CD4-positive, alpha-beta T cell treated with Interferon gamma for 1 hour (primary cell): ENCODE measurements at places on chromosomes 4 and X.
A peak's percentile ranks its signal among the peaks of the same experiment; 100 is the strongest.

DNA sequence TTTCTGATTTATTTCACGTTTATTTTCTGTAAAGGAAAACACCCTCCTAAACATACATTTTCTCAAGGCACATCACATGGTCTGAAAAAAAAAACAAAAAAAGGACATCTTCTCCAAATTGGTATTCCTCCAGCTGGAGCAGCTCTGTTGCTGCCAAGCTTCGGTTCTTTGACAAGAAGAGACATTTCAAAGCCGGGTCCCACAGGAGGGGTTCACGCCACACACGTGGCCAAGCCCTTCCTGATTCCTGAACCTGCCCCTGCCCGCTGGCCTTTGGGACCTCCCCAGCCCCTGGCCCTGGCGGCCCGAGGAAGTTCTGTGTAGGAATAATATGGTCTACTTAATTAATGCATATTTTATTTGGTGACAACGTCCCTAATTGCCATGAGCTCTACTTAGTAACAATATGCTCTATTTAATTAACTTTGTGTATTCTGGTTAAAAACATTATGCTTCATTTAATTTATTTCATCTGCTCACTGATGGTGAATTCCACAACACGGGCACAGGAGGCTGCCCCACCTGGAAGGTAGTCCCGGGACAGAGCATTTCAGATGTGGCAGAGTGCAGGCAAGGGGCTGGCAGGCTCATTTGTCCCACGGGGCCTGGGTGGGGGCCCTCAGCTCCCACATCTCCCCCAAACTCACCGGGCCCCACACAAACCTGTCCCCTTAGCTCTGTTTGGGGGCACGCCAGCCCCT lies 5.4 kb upstream of the RGS12 start:
- no peak for DNase-seq

DNA sequence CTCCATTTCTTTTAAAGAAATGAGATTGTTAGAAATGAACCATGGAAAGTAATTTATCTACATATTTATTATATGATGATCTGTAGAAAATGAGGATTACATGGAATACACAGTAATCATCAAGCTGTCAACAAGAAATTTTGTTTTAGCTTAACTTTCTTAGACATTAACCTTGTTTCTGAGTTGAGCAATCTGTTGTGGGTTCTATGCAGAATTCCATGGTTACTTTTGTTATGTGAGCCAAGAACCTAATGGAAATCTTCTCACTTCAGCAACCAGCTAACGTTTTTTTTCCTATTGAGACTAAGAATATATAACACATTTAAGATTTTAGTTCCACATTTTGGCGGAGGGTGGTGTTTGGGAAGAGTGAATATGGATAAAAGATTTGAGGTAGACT lies 136.1 kb upstream of the SLC4A4 start:
- no peak for DNase-seq

DNA sequence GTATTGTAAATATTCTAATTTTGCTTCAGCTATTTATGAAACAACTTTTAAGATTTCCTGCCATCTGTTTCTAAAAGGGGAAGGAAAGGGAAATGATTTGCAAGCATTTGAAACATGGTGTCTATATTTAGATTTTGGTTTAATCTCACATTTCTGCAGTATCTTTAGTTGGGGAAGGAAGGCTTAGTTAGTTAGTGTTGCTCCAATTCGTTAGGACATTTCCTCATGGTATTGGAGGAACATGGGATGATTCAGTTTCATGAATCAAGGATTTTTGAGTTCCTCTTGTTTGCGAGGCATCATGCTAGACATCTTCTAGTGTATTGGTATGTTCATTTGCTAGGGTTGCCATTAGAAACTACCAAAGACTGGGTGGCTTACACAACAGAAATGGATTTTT lies 20.5 kb upstream of the TMEM192 start:
- no peak for DNase-seq

- no peak for DNase-seq
Measured at GRCh38 chr4:46922205-46922604, 13.2 kb upstream of the COX7B2 start.

DNA sequence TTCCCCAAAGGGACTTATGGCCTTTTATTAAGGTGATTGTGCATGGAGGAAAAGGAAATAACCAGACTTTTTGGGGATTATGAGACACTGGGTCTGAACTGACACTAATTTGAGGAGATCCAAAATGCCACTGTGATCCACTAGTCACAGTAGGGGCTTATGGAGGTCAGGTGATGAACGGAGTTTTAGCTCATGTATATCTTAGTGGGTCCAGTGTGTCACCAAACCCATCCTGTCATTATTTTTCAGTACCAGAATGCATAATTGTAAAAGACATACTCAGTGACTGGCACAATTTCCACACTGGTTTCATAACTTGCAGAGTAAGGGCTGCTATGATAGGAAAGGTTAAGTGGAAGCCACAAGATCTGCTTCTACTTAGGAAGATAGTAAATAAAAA lies 131.3 kb downstream of the RTL3 start:
- no peak for DNase-seq

GRCh38 chr4:120964596-120964995 lies 42.1 kb upstream of the PRDM5 start:
- DNase-seq, result no peak

- no peak for DNase-seq
Measured at GRCh38 chrX:97763391-97763790, 879.7 kb downstream of the RPA4 start.

GRCh38 chrX:38879631-38880220 lies 78.5 kb downstream of the MID1IP1 start:
- DNase-seq, result peak; percentile 64

- no peak for DNase-seq
Measured at GRCh38 chr4:89915937-89916336, 21.3 kb downstream of the MMRN1 start.
